ENCODE measurements at places on chromosomes 2 and 18.
A peak's percentile ranks its signal among the peaks of the same experiment; 100 is the strongest.

DNA sequence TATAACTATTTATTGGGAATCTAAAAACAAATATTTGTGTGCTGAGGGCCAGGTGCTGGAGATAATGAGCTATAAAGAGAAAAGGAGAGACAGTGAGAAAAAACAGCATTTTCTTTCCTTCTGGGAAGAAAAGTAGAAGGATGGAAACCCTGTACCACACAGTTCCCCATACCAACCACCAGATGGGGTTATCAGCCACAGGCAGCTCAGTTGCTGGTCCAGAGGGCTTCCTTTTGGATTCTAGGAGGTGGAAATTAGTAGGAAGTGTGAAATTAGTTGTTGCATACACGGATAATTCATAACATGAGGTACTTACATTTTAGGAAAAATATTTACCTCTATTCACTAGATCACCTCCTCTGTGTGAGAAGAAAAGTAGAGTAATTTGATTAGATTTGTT lies 237.0 kb upstream of the FOSL2 start:
- no peak for DNase-seq

GRCh38 chr2:37394263-37394662 lies 49.8 kb downstream of the QPCT start:
- DNase-seq: no peak

GRCh38 chr2:124079045-124079444 lies 54.0 kb downstream of the CNTNAP5 start:
- no peak for DNase-seq

DNA sequence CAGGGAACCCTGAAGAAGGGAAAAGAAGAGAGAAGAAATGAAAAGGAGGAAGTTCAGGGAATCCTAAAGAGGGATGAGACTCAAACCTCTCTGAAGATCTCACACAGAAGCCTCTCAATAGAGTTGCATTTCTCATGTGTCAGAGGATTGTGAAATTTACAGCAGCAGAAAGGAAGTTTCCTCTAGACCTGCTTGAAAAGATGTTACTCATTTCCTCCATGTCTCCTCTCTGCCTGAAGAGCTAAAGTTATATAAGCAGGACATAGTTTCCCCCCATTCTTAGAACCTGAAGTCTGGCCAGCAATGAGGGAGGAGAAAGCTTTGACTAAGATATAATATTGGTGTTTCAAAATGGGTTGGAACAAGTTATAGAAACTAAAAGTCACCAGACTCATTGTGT lies 1155.6 kb downstream of the LRP1B start:
- no peak for DNase-seq

GRCh38 chr2:98761267-98761781 lies 30.4 kb upstream of the MGAT4A start:
- DNase-seq: no peak

- DNase-seq: no peak
These were observed 142.1 kb downstream of the KLHL29 start for GRCh38 chr2:23526835-23527790.

DNA sequence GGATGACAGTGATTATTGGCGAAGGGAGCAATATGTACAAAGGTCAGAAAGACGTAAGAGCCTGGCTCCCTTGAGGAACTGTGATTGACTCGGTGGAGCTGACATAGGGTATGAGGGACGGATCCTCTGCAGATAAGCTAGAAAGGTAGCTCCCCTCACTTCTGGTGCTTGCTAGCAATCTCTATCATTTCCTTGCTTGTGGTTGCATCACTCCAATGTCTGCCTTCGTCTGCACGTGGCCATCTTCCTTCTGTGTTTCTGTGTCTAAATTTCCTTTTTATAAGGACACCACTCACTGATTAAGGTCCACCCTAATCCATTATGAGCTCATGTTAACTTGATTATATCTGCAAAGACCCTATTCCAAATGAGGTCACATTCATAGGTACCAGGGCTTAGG lies 22.9 kb upstream of the LMAN1 start:
- no peak for DNase-seq

DNA sequence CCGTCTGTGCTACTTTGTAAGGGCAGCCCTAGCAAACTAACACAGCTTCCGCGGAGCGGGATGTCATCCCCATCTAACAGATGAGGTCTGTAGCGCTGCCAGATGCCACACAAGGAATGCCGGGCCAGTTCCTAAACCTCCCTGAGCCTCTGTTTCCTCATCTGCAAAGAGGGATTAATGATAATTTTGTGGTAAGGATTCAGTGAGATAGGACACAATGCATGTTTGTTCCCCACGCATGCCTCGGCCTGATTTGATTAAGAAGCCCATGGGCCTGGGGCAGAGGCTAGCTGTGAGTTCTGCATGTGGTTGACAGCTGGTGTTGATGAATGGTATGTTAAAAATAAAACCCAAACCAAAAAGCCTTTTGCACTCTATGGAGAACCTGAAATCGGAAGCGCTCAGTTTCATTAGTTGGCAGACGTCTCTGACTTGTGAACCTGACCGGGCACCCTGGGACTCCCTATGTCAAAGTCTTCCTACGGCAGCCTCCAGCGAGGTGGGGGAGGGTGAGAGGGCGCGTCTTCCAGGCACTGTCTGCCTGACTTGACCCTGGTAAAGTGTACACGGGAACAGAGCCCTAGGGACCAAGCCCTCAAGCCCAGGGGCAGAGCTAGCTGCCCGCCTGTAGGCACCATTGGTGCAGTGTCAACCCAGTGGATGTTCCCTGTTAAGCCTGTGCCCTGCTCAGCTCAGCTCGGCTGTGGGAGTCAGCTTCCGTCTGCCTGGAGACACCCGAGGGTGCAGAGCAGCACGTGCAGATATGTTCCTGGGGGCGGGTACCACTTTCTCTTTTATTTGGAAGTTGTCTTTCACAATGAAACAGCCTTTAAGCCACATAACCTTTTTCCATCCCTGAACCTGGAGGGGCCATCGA lies 14.8 kb upstream of the INHBB start:
- no peak for DNase-seq

GRCh38 chr18:54557958-54558357 lies 33.1 kb upstream of the DYNAP start:
- no peak for DNase-seq

- DNase-seq: peak; percentile 33
These were observed 35.8 kb upstream of the ASPRV1 start for GRCh38 chr2:69997015-69997830.

DNA sequence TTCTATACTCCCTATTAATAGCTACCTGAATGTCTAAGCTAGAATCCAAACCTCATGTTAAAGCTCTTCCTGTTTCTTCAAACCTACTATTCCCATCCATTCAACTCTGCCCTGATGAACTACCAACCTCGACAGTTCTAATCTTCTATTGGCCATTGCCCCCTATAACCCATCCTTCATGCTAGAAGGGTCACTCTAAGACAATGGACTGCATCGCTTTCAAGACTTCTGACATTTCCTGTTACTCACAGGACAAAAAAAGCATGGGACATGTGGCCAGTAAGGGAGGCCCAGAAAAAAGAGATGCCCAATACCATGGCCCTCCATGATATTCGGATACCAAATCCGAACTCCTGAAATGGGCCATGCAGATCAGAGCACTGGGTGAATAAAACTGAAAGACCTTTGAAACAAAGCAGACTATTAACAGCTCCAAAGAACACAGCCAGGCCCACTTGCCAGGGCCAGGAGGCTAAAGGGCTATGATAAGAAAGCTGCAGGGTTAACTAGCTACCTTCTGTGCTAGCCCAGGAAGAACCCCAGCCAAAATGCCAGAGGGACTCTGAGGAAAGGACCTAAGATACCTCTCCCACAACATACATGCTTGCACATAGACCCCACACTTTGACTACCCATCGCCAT lies 4.5 kb downstream of the B4GALT6 start:
- no peak for DNase-seq

GRCh38 chr2:72041638-72042111 lies 106.0 kb downstream of the CYP26B1 start:
- no peak for DNase-seq

All from fibroblast of villous mesenchyme (primary cell).